ENCODE measurements at places on chromosomes 7 and 10.

DNA sequence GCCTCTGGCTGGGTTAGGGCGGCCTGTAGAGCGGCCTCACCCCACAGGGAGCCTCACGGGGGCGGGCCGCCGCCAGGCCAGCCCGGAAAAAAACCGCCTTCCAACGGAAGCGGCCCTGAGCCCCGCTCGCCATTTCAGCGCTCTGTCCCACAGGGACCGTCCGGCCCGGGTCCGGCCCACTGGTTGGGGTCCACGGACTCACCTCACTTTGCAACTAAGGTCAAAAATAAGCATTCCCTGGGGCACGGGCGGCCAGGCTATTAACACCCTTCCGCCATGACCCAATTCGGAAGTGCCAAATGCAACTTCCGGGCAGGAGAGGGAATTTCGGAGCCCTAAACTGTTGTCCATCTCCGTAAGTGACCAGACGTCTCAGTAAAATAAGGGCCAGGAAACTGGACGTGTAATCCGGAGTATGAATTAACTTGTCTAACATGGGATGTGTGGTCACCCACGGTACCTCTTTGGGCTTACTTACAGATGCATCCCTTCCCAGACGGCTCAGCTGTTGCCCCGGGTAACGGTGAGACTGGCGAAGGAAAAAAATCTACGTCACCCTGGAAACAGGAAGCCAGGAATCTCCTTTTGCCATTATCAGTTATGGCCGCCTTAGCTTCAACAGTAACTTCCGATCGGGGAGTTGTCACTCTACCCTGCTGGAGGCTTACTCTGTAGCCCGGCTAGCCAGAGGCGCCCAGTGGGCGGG is at the start of gene BBIP1:
Gene BBIP1 (minus strand): TSS at position 538 of the 706 bp plus-strand sequence. CDS start 1,023 bp downstream, outside the sequence.
- peak; percentile 100 for DNase-seq

DNA sequence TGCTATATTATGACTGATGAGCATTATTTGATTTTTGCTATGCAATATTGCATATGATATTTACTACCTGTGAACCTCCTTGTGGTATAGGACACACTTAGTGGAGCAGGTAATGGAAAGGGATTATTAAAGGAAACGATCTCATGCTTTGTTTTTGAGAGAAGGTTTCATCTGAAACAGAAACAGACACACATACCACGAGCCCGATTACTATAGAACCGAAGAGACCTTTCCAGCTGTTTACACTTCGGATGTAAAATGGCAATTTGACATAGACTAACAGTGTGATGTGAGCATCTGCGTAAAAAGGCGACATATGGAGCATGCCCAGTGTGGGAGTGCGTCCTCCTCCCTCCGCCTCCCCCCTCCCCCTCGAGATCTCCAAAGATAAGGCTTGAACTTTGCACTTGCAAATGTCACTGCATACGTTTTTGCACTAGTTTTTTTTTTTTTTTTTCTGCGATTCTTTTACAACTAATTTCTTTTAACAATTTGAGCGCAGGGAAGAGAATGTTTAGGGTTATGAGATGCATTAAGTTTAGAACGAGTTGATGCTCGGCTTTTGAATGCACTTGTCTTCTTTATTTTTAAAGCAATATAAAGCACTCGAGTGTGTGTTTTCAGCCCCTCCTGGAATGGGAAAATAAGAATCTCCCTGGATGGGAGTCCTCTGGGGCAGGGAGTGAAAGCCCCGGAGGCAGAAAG is 251.0 kb downstream of the NSUN6 start:
- DNase-seq: no peak

DNA sequence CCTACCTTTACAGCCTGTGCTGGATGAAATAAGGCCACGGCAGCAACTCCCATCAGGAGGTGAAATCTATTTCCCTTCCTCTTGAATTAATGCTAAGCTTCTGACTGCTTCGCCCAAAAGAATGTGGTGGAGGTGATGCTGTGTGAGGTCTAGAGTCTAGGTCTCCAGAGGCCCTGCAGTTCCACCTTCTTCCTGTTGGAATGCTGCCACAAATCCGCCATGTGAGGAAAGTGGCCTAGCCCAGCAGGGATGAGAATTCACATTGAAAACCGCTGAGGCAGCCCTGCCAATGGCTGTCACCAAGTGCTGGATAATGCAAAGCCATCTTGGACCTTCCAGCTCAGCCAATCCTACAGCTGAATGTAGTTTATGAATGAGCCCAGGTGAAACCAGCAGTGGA is 28.0 kb downstream of the RHOBTB1 start:
- no peak for DNase-seq

GRCh38 chr7:84674236-84674913 is 479.8 kb upstream of the SEMA3A start:
- no peak for DNase-seq

DNA sequence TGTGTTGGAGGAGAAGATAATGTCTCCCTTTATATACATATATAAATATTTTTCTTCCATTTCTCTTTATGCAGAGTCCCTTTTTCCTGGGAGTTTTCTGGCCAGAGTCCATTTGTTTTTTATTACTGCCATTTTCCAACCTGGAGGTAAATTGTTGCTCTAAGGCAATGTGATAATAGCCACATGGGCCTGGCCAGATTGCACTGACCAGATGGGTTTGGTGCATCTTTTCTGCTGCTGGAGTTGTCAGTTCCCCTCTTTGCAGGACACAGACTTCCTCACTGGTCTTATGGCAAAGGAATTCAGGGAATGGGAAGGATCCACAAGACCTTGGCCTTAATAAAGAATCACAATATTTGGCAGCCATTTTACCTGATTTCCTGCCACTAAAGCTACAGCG is 254.9 kb downstream of the SORCS3 start:
- DNase-seq: no peak

All from fibroblast of skin of left biceps (primary cell).